ENCODE measurements at places on chromosomes 7 and 10. TPM values are rescaled to one million over a fixed set of nuclear protein-coding genes. Genes with fewer than 3 reads are reported as not detected.

GRCh38 chr7:4144172-4144701 lies 537.9 kb upstream of the FOXK1 start:
- peak overlapping the region; percentile 62 for H3K27ac ChIP-seq
- peak overlapping the region; percentile 14 for H3K4me3 ChIP-seq
- H3K36me3 ChIP-seq: no peaks in the 10 kb centered on the region
- peaks cover 16% of the 10 kb centered on the region for H3K4me1 ChIP-seq
- no peak for DNase-seq
- no peaks in the 10 kb centered on the region for H3K27me3 ChIP-seq

DNA sequence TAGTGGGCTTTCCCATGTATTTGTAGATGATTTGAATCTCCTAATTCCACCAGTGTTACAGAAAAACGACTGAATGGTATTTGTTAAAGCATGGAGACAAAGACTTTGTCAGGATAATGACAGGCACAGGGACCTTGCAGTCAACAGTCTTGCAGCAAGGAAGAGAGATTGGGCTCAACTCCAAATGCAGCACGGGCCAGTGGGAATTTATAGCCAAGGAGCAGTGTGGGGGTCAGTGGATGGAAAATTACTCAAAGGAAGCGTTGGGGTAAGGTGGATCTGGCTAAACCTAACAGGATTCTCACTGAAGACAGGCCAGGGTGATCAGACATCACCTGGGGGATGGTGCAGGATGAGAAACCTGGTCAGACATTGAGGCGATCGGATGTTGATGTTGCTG lies 24.3 kb downstream of the CPVL start:
- no peak overlapping the region for H3K4me3 ChIP-seq
- H3K27me3 ChIP-seq: no peaks in the 10 kb centered on the region
- peaks cover 9% of the 10 kb centered on the region for H3K4me1 ChIP-seq
- DNase-seq: peak; percentile 62
- no peaks in the 10 kb centered on the region for H3K36me3 ChIP-seq

NANOS1 gene
- not detected for total RNA-seq

DNA sequence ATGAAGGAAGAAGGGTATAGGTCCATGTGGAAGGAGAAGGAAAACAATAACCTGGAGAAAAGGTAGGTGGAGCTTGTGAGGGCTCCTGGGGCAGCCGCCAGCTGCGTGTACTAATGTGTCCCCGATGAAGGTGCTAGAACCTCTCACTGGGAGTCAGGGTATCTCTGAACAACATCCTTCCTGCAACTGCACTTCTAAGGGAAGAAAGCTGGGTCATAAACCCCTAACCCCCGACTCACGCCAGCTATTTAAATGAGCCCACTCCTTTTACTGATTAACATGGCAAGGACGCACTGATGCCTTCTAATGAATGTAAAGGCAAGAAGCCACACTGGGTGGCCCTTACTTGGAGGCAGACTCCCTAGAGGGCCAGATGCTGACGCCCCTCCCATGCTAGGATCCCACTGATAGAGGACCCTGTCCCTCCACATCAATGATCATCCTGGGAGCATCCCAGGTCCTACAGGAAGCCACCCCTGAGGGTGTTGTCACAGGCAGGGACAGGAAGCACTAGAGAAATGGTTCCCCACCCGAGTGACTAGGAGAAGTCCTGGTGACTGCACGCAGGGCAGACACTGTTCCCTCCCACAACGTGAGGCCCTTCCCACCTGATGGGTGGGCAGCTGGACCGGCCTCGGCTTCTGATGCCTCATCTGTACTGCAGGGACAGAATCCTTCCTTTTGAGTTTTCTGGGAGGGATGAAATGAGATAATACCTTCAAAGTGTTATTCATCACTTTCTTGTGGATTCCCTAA lies 20.4 kb downstream of the JCAD start:
- no peak overlapping the region for H3K27ac ChIP-seq
- H3K4me3 ChIP-seq: no peak overlapping the region
- H3K4me1 ChIP-seq: no peaks in the 10 kb centered on the region
- H3K27me3 ChIP-seq: no peaks in the 10 kb centered on the region

DNA sequence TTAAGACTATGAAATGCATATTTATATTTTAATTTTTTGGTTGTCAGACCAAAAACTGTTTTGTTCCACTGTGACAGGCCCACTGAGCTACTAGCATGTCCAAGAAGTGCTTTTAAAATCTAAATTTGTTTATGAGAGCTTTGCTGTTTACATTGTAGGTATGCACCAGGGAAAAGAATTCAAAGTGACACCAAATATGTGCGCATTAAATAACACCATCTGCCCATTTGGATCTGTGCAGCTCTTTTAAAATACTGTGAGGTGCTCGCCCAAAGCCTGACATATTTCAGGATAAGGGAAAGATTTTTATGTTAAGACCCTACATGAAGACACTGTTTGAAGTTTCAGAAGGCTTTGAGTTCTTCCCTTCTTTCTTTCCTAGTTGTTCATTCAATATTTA lies 162.9 kb downstream of the ST7 start:
- H3K27me3 ChIP-seq: no peaks in the 10 kb centered on the region
- H3K4me3 ChIP-seq: no peak overlapping the region
- no peaks in the 10 kb centered on the region for H3K4me1 ChIP-seq
- no peaks in the 10 kb centered on the region for H3K36me3 ChIP-seq

DNA sequence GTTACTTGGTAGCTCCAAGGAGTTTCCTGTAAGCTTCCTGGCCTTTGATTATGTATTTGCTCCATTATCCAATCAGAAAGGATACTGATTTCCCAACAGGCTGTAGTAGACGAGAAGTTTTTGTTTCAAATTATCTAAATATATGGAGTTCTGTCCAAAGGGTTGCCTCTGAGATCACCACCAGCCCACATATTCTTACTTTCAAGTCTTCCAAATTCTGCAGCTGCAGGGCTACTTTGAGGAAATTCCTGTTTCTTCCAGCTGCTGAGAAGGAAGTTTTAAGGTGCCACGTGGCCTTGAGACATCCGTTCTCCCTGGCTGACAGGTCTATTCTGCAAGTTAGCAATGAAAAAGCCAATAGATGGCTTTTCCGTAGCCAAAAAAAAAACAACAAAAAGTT lies 286.0 kb downstream of the TWIST1 start:
- no peak overlapping the region for H3K27ac ChIP-seq
- DNase-seq: no peak
- H3K27me3 ChIP-seq: no peaks in the 10 kb centered on the region
- no peak overlapping the region for H3K4me3 ChIP-seq
- no peaks in the 10 kb centered on the region for H3K36me3 ChIP-seq
- H3K4me1 ChIP-seq: peaks cover 29% of the 10 kb centered on the region

DNA sequence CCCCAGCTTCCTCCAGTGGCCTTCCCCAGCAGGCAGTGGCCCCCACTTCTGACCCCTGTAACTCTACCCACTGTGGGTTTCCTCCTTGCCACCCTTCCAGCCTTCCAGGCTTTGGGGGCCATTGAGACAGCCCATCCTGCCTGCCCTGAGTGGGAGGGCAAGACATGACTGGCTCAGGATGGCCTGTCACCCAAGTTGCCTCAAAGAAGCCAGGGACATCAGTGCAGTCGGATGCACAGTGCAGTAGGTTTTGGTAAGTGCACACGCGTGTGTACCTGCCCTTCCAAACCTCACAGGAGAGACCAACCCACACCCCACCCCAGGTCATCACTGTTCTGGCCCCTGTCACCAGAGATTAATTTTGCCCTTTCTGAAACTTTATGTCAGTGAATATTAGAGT lies 22.7 kb downstream of the ZMIZ2 start:
- H3K27ac ChIP-seq: no peak overlapping the region
- DNase-seq: no peak
- H3K4me3 ChIP-seq: no peak overlapping the region

NRCAM gene
- 7.9 TPM for total RNA-seq

TAS2R4 gene
- total RNA-seq: 1.5 TPM

PRKG1 gene
- total RNA-seq: 17.9 TPM

DNA sequence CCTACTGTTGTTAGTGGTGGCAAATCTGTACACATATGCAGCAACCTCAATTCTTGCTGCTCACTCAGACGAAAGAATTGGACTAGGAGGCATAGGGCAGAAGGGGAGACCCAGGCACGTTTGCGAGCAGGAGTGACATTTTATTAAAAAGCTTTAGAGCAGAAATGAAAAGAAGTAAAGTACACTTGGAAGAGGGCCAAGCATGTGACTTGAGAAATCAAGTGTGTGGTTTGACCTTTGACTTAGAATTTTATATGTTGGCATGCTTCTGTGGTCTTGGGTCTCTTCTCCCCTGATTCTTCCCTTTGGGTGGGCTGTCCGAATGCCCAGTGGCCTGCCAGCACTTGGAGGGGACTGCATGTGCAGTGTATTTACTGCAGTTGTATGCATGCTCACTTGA lies 205.5 kb upstream of the SEMA3D start:
- H3K4me1 ChIP-seq: no peaks in the 10 kb centered on the region
- no peaks in the 10 kb centered on the region for H3K36me3 ChIP-seq
- no peak for DNase-seq
- H3K27me3 ChIP-seq: no peaks in the 10 kb centered on the region

DNA sequence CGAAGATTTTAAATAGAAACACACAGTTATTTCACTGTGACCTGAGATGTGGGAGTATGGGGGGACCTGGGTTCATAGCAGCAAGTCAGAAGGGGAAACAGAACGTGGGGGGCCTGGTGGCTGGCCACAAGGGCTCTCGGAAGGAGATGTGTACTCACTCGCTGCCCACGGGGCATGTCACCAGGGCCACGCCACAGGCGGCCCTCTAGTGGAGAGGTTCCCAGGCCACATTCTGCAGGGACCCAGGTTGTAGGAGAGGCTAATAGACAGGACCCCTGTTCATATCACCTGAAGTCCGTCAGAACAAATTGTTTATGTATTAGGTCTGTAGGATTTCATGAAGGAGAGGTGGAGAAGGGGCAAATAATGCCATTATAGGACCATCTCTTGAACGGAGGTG lies 25.1 kb upstream of the SVOPL start:
- no peak overlapping the region for H3K27ac ChIP-seq
- no peak for DNase-seq
- no peaks in the 10 kb centered on the region for H3K27me3 ChIP-seq
- H3K4me3 ChIP-seq: no peak overlapping the region
- H3K4me1 ChIP-seq: no peaks in the 10 kb centered on the region

DNA sequence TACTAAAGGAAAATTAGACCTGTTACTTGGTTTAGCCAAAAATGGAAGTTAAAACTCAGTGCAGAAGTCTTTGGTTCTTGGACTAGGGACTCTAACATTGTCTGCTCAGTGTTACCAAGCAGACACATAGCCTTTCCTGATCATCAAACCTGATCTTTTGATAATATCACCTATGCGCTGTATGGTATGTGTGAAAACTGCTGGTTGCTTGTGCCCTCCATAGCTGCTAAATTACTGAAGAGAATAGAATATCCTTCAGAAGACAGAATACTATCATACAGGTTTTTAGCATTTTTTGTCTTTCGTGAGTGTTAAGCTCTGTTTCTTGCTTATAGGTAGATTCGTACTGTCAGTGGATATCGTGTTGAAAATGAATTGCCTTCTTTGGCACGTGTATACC lies 68.7 kb downstream of the ST7 start:
- DNase-seq: no peak
- no peak overlapping the region for H3K27ac ChIP-seq
- no peaks in the 10 kb centered on the region for H3K27me3 ChIP-seq
- no peaks in the 10 kb centered on the region for H3K36me3 ChIP-seq
- H3K4me1 ChIP-seq: peaks cover 29% of the 10 kb centered on the region

- H3K27ac ChIP-seq: no peak overlapping the region
- H3K27me3 ChIP-seq: no peaks in the 10 kb centered on the region
- H3K4me3 ChIP-seq: no peak overlapping the region
- no peak for DNase-seq
- no peaks in the 10 kb centered on the region for H3K36me3 ChIP-seq
- H3K4me1 ChIP-seq: no peaks in the 10 kb centered on the region
Observed at GRCh38 chr10:122650331-122650730, 49.3 kb downstream of the C10orf120 start.

- no peak overlapping the region for H3K27ac ChIP-seq
- no peak for DNase-seq
- no peaks in the 10 kb centered on the region for H3K4me1 ChIP-seq
Observed at GRCh38 chr7:1357601-1358271, 101.5 kb downstream of the MICALL2 start.

PANK1 gene
- 10.3 TPM for total RNA-seq

SEMA4G gene
- total RNA-seq: 6.4 TPM

DNA sequence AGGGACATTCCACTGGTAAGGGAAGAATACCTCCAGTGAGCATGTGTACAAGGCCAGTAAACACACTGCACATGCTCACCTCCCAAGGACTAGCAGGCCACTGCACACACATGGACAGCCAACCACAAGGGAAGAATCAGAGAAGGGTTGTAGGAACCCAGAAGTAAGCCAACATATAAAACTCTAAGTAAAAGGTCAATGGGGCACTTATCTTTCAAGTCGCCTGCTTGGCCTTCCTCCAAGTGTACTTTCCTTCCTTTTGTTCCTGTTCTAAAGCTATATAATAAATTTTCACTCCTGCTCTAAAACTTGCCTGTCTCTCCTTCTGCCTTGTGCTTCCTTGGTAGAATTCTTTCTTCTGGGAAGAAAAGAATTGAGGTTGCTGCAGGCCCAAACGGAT lies 33.0 kb downstream of the ORC5 start:
- no peak overlapping the region for H3K27ac ChIP-seq
- H3K36me3 ChIP-seq: peaks cover 18% of the 10 kb centered on the region
- no peak for DNase-seq
- H3K4me3 ChIP-seq: no peak overlapping the region
- no peaks in the 10 kb centered on the region for H3K4me1 ChIP-seq
- no peaks in the 10 kb centered on the region for H3K27me3 ChIP-seq

GRCh38 chr10:79927111-79927828 lies 21.6 kb downstream of the SFTPD start:
- H3K4me3 ChIP-seq: no peak overlapping the region
- H3K27me3 ChIP-seq: no peaks in the 10 kb centered on the region
- H3K27ac ChIP-seq: peak overlapping the region; percentile 32
- DNase-seq: no peak

DNA sequence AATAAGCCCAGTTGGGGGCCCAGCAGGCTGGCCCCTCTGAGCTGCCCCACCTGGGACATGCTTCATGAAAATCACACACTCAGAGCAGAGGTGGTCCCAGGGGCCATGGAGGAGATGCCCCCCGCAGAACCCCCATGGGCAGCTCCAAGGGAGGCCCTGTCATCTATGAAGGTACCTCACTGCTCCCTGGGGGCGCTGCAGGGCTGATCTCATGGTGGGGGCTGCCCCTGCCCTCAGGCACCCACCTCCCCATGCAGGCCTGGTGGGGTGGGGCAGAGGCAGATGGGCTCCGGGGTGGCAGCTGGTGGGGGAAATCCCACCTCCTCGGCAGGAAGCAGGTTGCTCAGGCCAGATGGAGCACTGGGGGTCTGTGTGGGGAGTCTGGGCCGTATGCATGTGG lies 60.5 kb downstream of the YKT6 start:
- H3K27ac ChIP-seq: no peak overlapping the region
- H3K4me1 ChIP-seq: peaks cover 59% of the 10 kb centered on the region
- H3K27me3 ChIP-seq: no peaks in the 10 kb centered on the region
- H3K4me3 ChIP-seq: no peak overlapping the region

GRCh38 chr10:33813415-33813814 lies 478.9 kb upstream of the NRP1 start:
- no peak overlapping the region for H3K4me3 ChIP-seq
- DNase-seq: peak; percentile 5
- no peaks in the 10 kb centered on the region for H3K4me1 ChIP-seq
- no peaks in the 10 kb centered on the region for H3K36me3 ChIP-seq
- H3K27ac ChIP-seq: no peak overlapping the region

Measured in vagina (tissue), 2 donors.